ENCODE measurements at places on chromosomes 16 and 17.

GRCh38 chr17:1041746-1042145 lies 44.8 kb downstream of the TIMM22 start:
- DNase-seq = no peak

DNA sequence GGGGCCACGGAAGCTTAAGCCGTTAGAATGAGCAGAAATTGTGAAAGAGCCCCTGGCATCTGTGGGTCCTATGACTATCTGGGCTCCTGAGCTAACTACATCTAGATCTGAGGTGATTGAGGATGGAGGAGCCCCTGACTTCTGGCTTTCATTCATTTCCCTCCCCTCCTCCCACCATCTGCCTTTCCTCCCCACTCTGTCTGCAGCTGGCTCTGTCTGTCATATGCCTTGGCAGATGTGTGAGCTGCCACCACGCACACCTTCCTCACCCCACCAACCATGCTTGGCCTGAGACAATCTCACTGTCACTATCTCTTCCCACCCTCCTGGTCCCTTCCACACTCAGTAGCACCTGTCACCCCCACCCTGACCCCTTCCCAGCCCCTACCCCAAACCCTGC lies 5.1 kb downstream of the CD300E start:
- DNase-seq = no peak

- DNase-seq = peak; percentile 6
These were observed 11.5 kb downstream of the ZNF319 start for GRCh38 chr16:57988929-57989328.

DNA sequence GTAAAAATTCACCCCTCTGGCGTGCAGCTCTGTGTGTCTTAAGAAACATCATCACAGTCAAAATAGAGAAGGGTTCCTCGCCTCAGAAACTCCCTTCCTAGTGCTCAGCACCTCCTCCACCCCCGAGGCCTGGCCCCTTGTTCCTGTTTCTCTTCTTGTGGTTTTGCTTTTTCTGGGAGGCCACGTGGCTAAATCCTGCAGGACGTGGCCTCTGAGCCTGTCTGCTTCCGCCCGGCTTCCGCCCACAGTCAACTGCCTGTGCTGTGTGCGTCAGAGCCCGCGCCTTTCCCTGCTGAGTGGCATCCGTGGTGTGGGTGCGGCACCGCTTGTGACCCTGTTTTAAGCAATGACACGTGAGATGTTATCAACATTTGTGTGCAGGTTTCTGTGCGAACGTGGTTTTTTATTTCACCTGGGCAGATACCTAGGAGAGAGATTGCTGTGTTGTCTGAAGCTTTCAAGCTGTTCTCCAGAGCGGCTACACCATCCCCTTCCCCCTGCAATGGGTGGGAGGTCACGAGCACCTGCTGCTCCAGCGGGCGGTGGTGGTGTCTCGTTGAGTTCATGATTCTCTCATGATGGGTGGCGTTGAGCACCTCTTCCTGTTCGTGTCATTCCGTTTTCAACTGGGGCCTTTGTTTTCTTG lies 21.7 kb downstream of the ACSF3 start:
- peak; percentile 19 for DNase-seq

DNA sequence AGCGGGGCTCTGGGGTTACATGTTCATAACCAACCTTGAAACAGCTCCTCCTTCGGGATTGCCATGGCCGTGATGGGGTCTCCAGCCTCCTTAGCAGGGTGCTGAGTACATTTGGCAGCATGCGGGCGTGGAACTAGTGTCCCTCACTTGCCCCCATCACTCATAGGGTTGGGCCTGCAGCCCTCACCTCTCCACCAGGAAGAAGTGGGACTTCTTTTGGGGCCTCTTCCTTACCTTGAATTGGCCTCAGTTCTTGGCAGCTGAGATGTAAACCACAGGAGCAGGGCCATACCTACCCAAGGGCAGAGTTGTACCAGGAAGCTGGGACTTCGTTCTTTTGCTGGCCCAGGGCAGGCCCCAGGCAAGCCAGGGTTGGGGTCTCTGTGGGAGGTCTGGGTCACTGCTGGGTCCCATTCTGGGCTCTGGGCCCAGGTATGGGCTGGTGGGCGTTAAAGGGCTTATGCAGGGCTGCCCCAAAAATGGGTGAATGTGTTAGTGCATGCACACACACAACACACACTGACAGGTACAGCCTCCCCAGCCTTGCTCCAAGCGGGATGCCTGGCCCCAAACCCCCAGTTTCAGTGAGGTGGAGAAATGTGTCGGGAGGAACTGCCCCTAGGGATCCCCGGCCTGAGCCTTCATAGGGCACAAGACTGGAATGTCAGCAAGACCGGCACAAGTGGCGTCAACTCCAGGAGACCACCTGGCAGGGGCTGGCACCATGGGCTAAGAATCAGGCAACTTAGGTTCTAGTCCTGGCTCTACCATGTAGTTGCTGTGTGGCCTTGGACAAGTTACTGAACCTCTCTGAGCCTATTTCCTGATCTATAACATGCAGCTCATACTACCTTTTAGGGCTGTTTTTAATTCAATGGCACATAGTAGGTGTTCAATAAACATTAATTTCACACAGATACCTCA lies 3.9 kb upstream of the KRT15 start:
- DNase-seq = no peak

DNA sequence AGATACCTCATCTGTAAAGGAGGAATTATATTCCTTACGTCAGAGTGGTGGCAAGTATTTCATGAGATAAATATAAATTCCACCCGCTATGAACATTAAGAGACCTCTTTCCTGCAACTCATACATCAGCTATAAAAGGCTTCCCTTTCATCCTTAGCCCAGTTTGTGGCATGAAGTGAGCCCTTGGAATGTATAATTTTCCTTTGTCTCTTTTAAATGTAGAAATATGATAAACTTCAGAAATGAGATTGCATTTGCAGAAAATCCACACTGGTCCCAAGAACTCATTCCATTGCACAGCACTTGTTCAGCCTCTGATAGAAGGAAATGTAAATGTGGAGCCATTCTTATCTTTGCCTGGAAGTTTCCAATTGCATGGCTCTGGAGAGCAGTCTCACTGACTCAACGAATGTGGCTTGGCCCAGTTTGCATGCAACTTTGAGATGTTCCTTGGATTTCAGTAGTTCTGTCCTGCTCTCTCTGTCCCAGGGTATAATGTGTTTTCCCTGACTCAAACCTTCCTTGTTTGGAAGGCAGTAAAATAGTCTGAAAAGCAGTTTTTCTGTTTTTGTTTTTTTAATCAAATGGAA lies 746.4 kb downstream of the CDH11 start:
- DNase-seq = no peak

- DNase-seq = no peak
These were observed 16.9 kb downstream of the CLEC16A start for GRCh38 chr16:10961231-10961630.

GRCh38 chr17:16488186-16488967 lies 3.6 kb downstream of the LRRC75A start:
- no peak for DNase-seq

GRCh38 chr17:7575959-7576358 lies 3.5 kb upstream of the CD68 start:
- no peak for DNase-seq

- no peak for DNase-seq
These were observed 25.5 kb upstream of the RPH3AL start for GRCh38 chr17:378068-378467.

DNA sequence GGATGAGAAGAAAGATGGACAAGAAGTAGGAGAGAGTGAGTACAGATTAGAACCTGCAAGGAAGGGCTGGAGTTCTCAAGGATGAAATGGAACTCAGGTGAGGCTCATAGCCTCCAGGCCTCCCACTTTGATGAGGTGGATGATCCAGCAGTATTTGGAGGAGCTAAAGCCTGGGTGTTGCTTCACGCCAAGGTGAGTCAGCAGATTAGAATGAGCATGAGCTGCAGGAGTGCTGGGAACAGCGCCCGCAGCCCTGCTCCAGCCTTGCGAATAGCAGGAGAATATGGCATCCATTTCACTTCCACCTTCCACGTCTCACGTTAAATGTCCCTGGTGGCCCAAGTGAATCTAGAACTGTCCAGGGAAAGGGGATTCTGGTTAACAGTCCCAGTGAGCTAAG lies 94.4 kb upstream of the CPHXL start:
- no peak for DNase-seq

DNA sequence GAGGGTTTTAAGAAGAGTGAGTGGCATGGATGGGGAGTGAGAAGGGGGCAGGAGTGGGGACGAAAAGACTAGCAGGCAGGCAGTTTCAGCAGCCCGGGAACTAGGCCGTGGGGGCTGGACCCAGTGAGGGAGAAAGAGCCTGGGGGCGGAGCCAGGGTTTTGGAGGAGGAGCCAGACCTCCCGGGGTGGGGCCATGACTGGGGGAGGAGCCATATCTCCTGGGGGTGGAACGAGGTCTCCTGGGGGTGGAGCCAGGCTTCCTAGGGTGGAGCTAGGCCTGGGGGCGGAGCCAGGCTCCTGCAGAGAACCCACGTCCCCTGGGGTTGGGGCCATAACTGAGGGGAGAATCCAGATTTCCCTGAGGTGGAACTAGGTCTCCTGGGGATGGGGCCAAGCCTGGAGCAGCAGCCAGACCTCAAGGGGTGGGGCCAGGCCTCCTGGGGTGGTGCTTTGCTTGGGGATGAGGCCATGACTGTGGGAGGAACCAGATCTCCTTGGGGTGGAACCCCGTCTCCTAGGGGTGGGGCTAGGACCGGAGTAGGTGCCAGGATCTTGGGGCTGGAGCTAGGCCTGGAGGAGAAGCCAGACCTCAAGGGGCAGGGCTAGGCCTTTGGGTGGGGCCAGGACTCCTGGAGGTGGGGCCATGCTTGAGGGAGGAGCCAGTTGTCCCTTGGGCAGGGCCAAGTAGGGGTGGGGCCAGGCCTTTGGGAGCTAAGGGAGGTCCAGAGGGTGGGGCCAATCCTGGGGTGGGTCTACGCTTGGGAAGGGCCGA lies 41.7 kb upstream of the JPH3 start:
- no peak for DNase-seq

DNA sequence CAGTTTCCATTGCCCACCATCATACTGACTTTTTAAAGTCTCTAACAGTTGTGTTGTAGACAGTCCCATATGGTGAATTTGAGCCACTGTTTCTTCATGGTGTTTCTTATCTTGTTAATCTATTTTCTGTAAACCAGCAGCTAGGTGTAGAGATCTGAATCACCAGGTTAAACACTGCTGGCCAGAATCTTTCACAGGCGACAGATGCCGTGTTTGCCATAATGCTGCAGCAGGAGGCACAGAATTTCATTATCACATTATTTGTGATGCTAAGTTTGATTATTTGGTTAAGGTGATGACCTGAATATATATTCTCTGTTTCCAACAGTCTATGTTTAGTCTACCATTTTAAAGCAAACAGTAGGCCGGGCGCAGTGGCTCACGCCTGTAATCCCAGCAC lies 11.5 kb upstream of the CNGB1 start:
- DNase-seq = no peak

GRCh38 chr16:12794486-12795387 lies 8.9 kb downstream of the CPPED1 start:
- no peak for DNase-seq

- DNase-seq = no peak
These were observed 14.0 kb upstream of the ALDOA start for GRCh38 chr16:30051518-30051917.

DNA sequence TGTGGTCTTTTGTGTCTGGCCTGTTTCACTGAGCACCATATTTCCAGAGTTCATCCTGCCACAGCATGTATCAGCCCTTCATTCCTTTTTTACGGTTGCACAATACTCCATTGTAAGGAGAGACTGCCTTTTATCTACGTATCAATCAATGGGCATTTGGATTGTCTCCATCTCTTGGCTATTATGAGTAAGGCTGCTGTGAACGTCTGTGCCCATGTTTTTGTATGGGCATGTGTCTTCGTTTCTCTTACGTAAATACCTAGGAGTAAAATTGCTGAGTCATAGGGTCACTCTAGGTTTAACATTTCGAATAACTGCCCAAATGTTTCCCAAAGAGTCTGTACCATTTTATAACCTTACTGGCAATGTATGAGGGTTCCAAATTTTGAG lies 202.8 kb upstream of the FOXF1 start:
- no peak for DNase-seq

DNA sequence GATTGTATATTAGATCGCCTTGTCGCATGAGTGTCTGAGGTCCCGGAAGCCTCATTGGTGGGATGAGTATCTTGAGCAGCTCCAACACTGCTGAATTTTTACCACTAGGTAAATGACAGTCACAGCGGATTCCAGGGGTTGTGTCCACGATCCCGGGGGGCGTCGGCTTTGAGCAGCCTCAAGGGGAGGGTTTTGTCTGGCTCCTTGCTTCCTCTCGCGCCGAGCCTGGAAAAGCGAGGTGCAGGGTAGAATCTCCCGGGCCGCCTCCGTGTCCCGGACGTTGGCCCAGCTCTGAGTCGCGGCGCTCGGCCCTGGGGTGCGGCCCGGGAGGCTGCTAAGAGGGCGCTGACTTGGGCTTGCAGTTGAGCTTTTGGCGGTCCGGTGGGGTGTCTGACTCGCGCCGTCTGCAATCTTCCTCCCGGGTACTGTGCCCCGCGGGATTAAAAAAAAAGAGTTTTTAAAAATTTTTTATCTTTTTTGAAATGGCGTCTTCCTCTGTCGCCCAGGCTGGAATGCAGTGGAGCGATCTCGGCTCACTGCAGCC lies 4.5 kb downstream of the OR1F1 start:
- no peak for DNase-seq

DNA sequence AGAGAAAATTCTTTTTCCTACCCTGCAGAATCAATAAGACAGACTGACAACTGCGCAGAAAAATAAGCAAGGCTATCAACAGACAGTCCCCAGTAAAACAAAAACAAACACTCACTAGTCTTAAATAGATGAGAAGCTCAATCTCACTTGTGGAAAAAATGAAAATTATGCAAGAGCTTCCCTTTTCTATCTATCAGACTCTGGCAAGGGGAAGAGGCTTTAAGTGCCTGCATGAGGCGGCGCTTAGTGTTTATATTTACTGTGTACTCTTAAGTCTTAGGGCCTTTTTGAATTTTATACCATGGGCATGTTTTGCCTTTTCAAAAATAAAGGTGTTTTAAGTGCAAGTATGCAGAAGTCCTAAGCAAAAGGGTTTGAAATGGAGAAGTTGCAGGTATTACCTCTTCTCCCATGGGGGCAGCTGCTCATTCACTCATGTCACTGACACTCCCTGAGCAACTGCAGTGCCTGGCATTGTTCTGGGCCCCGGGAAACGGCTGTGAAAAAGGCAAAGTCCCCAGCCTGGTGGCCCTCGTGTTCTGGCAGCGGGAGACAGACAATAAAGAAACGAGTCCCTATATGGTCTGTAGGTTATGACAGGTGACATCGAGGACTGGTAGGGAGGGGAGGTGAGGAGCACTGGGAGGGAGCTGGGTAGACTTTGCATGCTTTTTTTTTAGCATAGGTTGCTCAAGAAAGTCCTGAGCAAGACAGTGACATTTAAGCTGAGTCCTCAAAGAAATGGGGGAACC lies 35.2 kb downstream of the HSBP1 start:
- DNase-seq = no peak

- DNase-seq = no peak
These were observed 54.9 kb downstream of the GNAO1 start for GRCh38 chr16:56246051-56246817.

DNA sequence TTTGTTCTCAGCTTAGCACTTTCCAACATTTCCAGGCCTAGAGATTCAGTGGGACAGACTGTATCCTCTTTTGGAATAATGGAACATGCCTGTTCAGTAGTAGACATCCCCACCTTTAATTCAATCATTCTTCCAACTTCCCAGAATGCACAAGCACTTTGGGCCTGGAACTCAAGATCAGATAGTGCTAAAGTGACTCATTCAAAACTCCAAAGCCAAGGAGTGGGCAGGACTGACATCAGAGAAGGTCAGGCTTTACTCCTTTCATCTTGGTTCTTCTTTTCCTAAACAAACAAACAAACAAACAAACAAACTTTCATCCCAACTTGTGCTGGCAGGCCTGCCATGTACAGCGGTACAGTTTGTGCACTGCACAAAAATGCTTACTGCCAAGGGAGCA lies 172.0 kb downstream of the AXIN2 start:
- DNase-seq = no peak

Measured in C1 segment of cervical spinal cord (tissue), 14 donors.